ENCODE measurements at places on chromosomes 7 and 10.

DNA sequence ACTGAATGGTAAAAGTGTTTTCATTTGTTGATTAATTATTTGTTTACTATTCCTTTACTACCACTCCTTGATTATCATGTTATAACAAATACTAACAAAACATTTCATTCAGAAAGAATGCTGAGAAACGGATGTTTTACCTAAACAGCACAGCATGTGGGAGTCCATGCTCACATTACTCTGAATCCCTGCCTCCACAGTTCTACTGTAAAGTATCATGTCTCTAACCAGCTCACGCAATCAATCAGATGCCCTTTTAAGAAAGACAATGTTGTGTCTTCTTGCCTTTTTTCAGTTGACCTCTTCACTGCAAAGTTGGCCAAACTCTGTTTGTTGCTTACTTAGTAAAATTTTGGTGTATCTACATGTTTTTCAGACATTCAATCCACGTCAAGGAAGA, 232.5 kb upstream of the MDFIC start:
- DNase-seq: no peak

DNA sequence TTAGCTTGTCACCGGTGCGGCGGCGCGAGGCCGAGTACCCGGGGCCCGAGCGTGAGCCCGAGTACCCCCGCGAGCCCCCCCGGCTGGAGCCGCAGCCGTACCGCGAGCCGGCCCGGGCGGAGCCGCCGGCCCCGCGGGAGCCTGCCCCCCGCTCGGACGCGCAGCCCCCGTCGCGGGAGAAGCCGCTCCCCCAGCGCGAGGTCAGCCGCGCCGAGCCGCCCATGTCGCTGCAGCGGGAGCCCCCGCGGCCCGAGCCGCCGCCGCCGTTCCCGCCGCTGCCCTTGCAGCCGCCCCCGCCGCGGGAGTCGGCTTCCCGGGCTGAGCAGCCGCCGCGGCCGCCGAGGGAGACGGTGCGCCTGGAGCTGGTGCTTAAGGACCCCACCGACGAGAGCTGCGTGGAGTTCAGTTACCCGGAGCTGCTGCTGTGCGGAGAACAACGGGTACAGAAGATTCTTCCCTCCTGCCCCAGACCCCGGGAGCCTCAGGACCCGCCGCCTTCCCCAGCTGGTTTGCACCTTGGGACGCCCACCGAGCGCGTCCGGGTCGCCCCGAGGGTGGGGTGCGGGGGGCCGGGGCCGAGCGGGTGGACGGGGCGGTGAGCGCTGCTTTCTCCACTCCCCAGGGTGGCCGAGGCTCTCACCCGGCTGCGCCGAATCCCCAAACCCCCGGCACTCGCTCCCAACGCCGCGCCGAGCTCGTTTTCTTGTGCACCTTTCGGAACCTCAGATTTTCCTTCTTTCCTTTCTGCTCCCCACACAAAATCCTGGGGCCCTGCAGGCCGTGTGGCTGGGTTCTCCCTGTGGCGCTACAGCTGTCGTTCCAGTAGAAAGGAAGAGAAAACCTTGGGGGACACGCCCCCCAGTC, 708 bp downstream of the UBN2 start:
- no peak for DNase-seq

DNA sequence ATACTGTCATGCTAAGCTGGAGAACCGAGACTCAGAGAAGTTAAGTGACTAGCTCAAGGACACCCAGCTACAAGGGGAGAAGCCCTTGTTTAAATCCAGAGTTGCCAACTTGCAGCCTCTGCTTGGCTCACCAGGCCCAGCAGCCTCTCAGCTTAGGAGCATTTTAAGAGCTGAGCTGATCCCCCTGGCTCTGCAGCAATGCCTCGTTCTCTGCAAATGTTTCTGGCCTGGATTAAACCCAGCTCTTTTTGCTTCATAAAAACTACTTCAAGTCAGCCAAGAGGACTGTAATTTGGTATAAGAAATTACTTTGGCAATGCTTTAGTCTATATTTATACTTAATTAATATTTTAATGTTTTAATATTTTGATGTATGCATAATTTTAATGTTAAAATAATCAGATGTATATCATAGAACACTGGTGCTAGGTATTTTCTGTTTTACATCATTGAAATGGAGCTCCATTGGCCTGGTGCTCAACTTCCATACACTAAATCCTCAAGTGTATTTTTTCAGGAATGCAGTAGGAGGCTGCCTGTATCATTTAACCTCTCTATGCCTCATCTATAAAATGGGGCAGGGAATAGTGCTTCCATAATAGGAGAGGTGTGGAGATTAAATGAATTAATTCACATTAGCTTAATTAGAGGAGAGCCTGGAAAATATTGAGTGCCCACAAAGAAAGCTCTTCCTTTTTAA, 184.2 kb downstream of the EMX2 start:
- no peak for DNase-seq

GRCh38 chr10:99526861-99527504, 5.8 kb upstream of the NKX2-3 start:
- no peak for DNase-seq

GRCh38 chr7:33669251-33669670, 236.1 kb upstream of the BMPER start:
- DNase-seq: no peak

DNA sequence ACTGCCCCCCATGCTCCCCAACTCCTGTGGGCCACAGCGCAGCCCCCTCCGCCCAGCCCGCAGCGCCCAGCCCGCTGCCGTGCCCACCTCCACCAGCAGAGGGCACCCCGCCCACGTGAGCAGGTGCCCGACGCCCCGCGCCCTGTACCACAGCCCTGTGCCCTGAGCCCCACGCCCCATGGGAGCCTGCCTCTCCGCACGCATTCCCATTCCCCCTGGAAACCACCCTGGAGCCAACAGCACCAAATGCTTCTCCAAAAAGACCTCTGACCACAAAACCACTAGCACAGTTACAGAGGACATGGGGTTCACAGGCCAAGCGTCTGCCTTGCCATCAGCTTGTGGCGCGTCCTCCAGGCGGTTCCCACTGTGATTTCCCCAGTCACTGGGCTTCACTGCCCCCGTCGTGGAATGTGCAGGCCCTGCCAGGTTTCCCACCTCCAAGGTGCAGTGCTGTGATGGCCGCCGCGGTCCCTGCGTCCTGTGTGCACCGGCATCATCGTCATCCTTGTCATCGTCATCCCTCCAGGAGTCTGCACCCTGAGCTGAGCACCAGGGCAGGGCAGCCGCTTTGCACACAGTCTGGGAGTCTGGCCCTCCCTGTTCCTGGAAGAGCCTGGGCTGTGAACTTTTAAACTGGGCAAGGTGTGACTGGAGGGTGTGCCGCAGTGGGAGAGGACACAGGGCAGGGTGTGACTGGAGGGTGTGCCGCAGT, 61.7 kb downstream of the PWWP2B start:
- DNase-seq: peak; percentile 31

GRCh38 chr7:28800150-28800549, 158.0 kb downstream of the TRIL start:
- DNase-seq: no peak

DNA sequence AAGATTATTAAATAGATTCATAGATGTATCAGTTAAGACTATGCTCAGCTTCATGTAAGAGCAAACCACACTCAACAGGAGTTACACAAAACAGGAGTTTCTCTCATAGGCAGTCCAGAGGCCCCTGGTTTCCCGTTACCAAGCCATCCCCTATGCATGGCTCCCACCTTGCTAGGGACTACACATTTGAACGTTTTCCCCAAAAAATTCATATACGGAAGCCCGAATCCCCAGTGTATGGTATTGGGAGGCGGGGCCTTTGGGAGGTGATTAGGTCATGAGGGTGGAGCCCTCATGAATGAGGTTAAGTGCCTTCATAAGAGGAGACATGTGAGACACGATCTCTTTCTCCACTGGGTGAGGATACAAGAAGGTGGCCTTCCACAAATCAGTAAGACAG, 29.1 kb downstream of the RSU1 start:
- DNase-seq: no peak

- DNase-seq: no peak
Measured at GRCh38 chr7:166338-167060, 25.9 kb upstream of the FAM20C start.

DNA sequence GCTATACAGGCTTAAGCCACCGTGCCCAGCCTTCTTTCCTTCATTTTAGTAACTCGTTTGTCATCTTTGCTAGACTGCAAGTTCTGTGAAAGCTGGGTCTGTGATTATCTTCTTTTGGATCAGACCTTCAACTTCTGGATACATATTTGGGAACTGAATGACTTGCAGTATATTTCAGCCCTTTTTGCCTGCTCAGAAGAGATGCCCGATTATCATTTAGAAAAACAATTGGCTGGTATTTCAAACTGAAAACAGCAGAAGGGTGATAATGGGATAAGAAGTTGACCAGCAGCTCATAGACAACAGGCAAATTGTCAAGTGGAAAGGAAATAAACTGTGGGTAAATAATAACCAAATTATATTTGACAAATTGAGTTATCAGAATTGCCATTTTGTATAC, 14.6 kb downstream of the RSBN1L start:
- DNase-seq: no peak
